ENCODE measurements at places on chromosomes 12 and 14.

DNA sequence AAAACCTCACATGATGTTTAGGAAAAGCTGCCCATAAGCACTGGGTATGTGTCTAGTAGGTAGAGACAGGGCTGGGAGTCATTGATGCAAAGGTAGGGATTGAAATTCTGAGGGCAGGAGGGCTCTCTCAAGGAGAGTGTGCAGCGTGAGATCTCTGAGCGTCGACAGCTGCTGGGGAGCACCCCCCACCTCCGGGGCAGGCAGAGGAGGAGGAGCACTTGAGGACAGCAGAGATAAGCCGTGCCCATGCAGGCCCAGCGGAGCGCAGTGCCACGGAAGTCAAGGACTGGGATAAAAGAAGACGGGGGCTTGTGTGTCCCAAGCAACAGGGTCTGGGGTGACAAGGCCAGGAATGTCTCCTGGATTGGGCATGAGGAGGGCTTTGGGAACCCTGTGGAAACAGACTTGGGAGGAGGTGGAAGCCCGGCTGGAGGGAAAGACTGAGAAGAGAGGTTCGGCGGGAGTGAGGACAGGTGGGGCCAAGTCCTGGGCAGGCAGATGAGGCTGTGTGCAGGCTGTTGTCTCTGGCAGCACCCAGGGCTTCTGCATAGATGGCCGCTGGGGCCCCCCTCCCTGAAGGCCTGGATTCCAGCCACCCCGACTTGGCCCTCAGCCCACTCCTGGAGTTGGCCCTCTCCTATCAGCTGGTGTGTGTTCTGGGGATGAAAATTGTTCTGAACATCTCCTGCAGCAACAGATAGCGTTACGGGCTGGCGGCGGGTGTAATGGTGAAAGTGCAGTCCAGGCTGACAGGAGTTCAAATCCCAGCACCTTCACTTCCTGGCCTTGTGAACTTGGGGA lies 1.9 kb downstream of the CACNA2D4 start:
- no peak for DNase-seq

DNA sequence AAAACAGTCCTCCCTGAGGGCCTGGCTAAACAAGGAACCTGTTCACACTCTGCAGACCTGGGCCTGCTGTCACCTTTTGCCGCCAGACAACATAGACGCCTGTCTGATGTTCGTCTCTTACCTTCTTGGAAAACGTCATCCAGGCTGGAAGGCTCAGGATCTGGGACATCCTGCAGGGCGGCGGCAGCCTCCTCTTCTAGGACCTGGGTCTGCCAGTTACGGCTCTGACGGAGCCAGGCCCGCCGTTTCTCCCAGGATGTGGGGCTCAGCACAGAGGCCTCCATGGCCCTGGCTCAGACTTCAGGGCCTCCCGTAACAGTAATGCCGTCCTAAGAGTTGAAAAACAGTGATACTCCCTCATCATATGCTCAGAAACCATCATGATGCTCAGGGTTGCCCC lies 10.3 kb downstream of the TESPA1 start:
- no peak for DNase-seq

DNA sequence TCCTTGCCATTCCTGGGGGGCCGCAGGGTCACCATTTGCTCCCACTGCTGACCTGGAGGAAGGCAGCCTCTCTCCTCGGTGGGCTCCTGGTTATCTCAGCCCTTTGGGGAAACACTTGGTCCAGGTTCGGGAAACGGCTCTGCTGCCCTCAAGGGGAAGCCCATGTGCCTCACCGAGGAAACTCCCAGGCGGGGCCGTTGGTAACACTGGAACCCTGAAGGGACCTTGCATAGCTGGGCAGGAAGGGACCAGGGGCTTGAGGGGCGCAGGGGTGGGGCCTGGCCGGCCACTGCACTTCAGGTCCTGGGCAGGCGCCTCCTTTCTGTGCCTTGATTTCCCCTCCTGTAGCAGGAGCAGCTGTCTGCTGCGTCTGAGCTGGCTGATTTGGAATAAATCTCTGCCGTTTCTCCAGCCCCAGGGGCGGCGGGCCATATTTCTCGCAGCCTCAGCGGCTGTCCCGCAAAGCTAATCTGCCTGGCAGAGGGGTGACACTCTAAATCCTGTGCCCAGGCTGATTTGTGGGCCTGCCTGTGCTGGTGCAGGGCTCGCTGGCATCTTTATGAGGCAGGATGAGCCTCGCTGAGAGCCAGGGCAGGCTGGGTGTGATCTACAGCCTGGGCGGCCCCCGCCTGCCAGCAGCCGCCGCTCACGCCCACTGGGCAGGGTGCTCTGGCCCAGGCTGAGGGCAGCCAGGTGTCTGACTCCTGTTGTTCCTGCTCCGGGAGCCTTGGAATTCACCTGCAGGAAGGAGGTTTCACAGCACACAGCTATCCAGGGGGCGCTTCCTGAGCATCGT lies 49.7 kb downstream of the KIF26A start:
- DNase-seq: no peak

GRCh38 chr14:70391493-70392391 lies 25.1 kb downstream of the SYNJ2BP start:
- DNase-seq: no peak

DNA sequence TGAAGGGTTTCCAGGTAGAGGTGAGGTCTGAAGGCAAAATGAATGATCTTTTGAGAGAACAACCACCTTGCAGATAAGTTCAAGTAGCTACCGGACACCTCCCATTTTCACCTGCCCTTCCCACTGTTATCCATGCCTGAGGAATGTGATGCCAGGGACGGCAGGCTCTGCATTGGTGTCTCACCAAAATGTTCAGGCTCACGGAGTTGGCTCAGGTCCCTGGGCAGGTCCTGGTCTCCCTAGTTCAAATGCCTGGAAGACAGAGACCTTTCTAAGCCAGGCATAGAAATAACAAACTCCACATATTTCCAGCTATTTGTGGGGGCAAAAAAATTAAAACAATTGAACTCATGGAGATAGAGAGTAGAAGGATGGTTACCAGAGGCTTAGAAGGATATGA lies 36.0 kb downstream of the TMEM63C start:
- no peak for DNase-seq

GRCh38 chr12:39176356-39176755 lies 266.6 kb downstream of the KIF21A start:
- DNase-seq: no peak

DNA sequence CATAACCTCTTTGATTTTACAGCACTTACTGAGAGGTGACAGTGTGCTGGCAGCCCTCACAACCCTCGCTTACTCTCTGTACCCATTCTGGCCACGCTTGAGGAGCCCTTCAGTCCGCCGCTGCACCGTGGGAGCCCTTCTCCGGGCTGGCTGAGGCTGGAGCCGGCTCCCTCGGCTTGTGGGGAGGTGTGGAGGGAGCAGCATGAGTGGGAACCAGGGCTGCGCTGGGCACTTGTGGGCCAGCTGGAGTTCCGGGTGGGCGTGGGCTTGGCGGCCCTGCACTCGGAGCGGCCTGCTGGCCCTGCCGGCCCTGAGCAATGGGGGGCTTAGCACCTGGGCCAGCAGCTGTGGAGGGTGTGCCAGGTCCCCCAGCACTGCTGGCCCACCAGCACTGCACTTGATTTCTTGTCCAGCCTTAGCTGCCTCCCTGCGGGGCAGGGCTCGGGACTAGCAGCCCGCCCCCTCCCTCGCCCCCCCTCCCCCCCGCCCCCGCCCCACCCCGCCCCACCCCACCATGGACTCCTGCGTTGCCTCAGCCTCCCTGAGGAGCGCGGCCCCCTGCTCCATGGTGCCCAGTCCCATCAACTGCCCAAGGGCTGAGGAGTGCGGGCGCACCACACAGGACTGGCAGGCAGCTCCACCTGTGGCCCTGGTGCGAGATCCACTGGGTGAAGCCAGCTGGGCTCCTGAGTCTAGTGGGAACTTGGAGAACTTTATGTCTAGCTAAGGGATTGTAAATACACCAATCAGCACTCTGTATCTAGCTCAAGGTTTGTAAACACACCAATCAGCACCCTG lies 9.9 kb downstream of the MDGA2 start:
- no peak for DNase-seq

- no peak for DNase-seq
Measured at GRCh38 chr14:21070083-21070609, at the start of gene ARHGEF40. Gene ARHGEF40, plus strand, starts transcription at chr14:21070304. Its CDS starts 93 bp downstream, at chr14:21070397.

DNA sequence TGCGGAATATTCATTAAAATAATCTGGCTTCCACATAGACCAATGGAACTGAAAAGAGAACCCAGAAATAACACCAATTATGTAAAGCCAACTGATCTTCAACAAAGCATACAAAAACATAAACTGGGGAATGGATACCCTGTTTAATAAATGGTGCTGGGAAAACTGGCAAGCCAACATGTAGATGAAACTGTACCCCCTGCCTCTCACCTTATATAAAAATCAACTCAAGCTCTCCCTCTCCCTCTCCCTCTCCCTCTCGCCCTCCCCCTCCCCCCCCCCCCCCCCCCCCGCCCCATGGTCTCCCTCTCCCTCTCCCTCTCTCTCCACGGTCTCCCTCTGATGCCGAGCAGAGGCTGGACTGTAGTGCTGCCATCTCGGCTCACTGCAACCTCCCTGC lies 13.1 kb upstream of the SPTSSA start:
- no peak for DNase-seq

DNA sequence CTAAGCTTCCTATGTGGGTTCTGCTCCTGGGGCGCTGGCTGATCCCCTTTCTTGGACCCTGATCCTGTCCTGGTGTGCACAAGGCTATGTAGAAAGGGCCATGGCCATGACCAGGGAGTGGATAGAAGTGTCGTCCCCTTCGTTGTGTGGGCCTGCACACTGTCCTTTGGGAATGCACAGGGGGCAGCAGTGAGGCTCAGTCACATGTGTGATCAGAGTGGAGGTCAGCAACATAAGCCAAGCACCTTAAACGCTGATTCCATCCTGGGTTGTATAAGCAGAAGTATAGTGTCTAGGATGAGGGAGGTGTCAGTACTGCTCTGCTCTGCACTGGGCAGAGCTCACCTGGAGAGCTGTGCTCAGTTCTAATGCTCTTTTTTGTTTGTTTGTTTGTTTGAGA lies 48.4 kb downstream of the ESRRB start:
- no peak for DNase-seq

GRCh38 chr12:20132818-20133217 lies 235.5 kb upstream of the PDE3A start:
- no peak for DNase-seq

GRCh38 chr12:103109861-103110260 lies 152.4 kb downstream of the ASCL1 start:
- DNase-seq: no peak

DNA sequence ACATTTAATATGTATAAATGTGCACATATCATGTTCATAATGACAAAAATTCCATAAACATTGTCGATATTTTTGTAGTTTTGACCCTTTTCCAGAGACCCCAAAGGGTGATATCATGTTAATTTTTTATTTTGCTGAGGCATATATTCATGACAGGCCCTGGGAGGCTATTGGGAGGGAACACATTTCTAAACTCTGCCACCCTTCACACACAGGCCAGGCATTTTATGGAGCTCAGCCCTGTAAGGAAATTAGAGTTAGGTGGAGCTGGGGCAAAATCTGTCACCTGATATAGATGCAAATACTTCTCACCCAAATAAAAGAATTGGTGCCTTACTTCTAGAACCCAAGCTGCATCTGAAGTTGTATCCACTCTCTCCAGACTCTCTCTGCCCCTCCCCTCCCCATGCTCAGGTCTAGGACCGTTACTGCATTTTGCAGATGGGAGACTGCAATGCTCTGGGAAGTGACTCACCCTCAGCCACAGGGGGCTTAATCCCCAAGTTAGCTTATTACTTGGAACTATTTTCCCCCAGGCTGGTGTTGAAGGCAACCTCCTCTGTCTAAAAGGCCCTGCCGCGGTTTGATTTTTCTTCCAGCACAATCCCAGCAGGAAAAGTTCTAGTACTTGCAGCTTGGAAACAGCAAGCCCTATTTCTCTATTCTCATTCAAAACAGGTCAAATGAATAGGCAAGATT lies 238.9 kb downstream of the EMP1 start:
- DNase-seq: no peak
